Stimulated activated CD8-positive, alpha-beta memory T cell treated with anti-CD3 and anti-CD28 coated beads, Interleukin-7, amount 100 ng/mL, for 1 hour (primary cell): ENCODE measurements at places on chromosomes 6 and 20.

DNA sequence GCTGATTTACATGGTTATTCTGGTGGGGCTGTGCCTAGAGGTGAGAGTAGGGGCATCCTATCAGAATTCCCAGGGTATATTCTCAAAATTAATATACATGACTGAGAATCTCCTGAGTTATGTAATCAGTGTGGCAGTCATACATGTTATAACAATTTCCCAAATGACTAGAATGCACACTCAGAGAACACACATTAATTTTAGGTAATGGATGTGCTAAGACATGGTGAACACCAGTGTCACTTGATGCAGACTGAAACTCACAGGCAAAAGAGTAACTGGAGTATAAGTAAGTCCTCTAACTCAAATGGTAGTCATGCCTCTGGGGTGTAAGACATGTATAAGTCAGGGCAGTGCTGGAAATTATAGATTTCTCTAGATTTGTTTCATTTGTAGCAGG is 1198.4 kb upstream of the CITED2 start:
- no peak for DNase-seq

GRCh38 chr20:37296371-37296770 is 6.9 kb downstream of the MANBAL start:
- no peak for DNase-seq

DNA sequence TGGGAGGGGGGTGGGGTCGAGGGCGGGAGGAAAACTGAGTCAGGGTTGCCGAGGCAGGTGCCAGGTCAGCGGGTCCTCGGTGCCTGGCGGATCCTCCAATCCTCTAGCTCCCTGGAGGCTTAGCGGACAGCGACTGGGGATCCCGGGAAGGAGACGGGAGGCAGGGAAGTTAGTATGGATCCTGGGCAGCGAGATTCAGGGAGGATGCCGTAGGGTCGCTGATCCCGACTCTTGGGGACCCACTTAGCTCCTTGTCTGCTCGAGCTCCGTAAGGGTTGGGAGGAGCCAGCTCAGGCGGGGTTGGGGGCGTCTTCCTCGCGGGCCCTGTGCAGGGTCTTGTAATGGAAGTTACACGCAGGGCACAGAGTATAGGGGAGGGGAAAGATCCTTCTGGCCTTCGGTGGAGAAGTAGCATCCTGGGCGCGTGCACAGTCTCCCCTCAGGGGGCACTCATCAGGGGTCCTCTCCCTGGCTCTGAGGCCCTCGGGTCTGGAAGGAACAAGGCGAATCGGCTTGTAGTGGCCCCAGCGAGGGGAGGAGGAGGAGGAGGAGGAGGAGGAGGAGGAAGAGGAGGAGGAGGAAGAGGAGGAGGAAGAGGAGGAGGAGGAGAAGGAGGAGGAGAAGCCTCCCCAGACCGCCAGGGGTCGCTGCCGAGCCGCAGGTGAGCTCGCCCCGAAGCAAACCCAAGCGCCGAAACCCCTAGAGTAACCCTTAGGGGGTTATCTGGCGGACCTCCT is 6.4 kb upstream of the SLC12A5 start:
- DNase-seq, result peak; percentile 49

GRCh38 chr20:50328996-50329898 is 138.6 kb downstream of the CEBPB start:
- no peak for DNase-seq

DNA sequence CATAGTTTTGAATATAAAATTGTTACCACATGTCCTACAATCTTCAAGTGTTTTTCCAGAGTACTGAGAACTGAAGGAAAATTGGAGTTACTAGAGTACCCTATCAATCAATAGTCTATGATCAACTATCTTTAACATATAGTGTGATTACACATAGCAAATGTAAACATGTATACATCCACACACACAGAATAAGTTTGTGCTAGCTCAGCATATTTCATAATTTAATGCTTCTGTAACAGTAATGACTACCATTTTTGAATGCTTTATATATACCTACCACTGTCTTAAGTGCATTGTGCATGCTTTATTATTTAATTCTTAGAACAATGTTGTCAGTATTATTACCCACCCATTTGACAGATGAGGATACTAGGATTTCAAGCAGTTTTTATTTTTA is 523.9 kb downstream of the HAO1 start:
- no peak for DNase-seq

DNA sequence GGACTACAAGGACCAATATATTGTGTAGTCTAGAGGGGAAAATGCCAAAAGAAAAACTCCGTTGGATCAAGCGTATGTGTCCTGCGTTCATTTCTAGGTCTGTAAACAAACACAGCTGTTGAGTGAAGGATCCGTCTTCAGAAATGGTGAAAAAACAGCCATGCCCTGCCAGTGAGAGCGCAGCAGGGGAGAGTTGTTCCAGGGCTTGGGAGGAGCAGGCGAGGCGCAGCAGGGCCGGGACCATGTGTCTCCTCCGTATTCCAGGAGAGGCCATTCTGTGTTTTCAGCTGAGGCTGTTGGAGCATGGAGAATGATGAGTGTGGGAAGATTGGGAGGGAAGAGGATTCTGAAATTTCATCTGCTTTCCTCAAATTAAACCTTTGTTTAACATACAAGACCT is 38.0 kb downstream of the BMP6 start:
- no peak for DNase-seq

- DNase-seq, result no peak
These were observed 209.3 kb upstream of the PDE10A start for GRCh38 chr6:165872311-165872710.

DNA sequence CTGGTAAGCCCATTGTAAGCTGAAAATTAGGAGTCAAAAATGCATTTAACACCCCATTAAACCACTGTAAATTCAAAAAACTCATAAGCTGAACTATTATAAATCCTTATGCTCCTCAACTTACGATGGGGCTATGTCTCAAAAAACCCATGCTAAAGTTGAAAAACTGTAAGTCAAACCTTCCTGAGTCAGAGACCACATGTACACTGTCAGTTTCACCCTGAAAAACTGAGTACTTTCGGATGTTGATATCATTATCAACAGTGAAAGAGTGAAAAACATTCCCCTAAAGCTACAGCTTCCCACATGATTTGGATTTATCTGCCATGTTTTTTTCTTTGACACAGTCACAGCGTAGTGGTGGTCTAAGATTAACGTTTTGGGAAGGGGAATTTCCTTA is 14.2 kb downstream of the RAB23 start:
- no peak for DNase-seq

DNA sequence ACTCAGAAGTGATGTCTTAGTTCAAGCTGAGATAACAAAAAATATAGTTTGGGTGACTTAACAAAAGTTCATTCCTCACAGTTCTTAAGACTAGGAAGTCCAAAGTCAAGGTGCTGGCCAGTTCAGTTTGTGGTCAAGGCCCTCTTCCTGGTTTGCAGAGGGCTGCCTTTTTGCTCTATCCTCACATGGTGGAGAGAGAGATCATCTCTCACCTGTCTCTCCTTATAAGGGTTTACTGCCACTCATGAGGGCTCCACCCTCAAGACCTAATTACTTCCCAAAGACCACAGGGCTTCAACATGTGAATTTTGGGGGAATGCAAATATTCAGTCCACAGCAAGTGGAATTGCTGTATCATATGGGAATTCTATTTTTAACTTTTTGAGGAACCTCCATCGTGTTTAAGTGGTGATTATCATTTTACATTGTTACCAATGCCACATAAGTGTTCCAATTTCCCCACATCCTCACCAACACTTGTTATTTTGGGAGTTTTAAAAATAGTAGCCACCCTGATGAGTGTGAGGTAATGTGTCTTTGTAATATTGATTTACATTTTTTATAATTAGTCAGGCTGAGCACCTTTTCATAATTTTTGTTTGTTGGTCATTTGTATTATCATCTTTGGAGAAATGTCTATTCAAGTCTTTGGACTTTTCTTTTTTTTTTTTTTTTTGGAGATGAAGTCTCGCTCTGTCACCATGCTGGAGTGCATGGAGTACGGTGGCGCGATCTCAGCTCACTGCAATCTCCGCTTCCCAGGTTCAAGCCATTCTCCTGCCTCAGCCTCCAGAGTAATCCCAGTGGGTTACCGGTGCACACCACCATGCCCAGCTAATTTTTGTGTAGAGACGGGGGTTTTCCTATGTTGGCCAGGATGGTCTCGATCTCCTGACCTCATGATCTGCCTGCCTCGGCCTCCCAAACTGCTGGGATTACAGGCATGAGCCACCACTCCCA is 112.2 kb downstream of the SESN1 start:
- DNase-seq, result no peak

DNA sequence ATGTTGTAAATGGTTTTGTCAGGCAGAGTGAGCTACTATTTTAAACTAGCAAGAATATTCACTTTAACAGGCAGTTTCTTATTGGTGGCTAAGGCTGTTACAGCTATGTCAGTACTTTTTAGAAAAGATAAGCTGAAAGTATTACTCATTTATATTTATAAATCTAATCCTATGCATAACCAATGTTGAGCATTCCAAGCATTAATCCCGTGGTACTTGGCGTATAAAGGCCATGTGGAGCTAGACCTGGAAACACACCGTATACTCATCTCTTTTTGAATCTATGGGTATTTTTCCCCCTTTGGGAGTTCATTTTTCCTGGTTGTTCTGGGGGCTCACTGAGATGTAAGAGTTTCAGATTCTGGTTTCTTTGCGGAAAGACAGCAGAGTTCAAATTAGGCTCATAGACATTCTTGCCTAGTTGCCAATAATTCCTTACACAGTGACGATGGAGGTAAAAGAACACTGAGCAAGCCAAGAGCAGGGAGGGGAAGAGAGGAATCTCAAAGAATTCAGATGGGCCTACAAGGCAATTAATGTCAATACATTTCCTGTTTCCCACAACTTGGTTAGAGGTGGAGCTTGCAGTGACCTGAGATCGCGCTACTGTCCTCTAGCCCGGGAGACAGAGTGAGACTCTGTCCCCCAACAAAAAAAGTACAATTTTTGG is 211.5 kb downstream of the SOX4 start:
- no peak for DNase-seq

DNA sequence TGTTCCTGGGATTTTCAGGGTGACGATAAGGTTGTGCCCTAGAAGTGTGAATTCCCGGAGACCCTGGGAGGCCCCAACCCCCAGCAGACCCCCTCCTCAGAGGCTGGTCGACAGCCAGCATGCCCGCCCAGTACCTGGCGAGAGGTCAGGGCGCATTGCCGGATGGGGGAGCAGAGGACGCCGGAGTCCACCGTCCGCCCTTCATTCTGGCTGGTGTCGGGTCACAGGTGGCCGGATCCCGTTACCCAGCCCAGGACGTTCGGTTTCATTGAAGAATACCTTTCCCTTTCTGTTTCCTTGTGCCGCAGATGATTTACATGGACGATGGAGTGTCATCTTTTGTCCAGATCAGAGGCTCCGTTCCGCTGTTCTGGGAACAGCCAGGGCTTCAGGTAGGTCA is 61.3 kb downstream of the SYNJ2 start:
- no peak for DNase-seq

GRCh38 chr6:136236466-136237293 is 13.4 kb downstream of the MTFR2 start:
- DNase-seq, result no peak

DNA sequence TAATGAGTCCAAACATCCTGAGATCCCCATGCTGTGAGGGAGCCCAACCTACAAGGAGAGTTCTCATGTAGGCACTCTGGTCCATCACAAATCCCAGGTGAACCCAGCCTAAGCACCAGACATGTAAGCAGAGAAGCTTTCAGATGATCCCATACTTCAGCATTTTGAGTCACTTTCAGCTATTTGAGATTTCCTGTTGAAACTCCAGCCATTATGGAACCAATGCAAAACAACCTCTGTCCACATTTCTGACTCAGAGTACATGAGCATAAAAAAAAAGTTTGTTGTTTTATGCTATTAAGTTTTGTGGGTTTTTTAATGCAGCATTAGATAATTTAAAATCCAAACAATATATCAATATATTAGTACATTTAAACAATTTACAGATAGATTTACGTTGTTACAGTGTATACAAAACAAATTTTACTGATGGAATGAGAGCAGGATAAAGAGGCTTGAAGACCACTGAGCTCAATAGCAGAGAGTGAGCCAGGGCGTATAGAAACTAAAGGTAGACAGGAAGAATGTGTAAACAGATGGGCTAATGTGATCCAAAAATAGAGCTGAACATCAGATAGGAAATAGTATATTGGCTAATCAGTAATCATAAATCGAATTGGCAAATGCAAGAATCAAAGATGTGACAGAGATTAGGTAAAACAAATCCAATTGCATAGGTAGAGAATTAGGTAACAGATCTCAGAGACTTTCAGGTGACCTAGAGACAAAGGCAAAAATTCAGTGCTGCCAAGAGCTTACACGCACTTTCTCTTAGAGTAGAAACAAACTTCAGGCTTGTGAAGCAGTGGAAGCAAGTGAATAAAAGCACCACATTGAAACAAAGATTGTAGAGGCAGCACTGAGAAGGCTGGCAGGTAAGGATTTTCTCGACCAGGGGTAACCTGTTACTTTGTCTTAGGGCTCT is 36.2 kb upstream of the PLCB1 start:
- DNase-seq, result no peak

- no peak for DNase-seq
These were observed 115.2 kb upstream of the NXT1 start for GRCh38 chr20:23235173-23236027.

GRCh38 chr6:132494954-132495353 is 18.0 kb downstream of the STX7 start:
- DNase-seq, result no peak

DNA sequence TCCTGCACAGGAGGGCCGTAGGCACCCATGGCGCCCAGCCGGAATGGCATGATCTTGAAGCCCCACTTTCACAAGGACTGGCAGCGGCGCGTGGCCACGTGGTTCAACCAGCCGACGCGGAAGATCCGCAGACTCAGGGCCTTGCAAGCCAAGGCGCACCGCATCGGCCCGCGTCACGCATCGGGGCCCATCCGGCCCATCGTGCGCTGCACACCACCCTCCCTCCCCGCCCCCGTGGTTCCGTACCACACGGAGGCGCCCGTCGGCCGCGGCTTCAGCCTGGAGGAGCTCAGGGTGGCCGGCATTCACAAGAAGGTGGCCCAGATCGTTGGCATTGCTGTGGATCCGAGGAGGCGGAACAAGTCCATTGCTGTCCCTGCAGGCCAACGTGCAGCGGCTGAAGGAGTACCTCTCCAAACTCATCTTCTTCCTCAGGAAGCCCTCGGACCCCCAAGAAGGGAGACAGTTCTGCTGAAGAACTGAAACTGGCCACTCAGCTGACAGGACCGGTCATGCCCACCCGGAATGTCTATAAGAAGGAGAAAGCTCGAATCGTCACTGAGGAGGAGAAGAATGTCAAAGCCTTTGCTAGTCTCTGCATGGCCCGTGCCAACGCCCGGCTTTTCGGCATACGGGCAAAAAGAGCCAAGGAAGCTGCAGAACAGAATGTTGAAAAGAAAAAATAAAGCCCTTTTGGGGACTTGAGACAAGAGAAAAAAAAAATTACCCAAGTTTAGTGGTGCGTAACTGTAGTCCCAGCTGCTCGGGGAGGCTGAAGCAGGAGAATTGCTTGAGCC is 9.9 kb upstream of the NCOA5 start:
- DNase-seq, result no peak
